ENCODE measurements at places on chromosomes 12 and 14. TPM values are rescaled to one million over a fixed set of nuclear protein-coding genes. Genes with fewer than 3 reads are reported as not detected.

GRCh38 chr14:103746701-103747100 is 31.1 kb downstream of the ZFYVE21 start:
- no peaks in the 10 kb centered on the region for H3K4me1 ChIP-seq
- DNase-seq, result no peak
- H3K36me3 ChIP-seq, result peaks cover 89% of the 10 kb centered on the region
- no peak overlapping the region for H3K4me3 ChIP-seq
- no peaks in the 10 kb centered on the region for H3K27me3 ChIP-seq

GRCh38 chr14:98949481-98950135 is 322.4 kb downstream of the BCL11B start:
- no peaks in the 10 kb centered on the region for H3K4me1 ChIP-seq
- no peaks in the 10 kb centered on the region for H3K36me3 ChIP-seq
- H3K27ac ChIP-seq, result no peak overlapping the region
- DNase-seq, result no peak

- H3K4me3 ChIP-seq, result no peak overlapping the region
- H3K36me3 ChIP-seq, result no peaks in the 10 kb centered on the region
- H3K27ac ChIP-seq, result no peak overlapping the region
- no peaks in the 10 kb centered on the region for H3K27me3 ChIP-seq
- DNase-seq, result no peak
These were observed 77.3 kb downstream of the NOS1 start for GRCh38 chr12:117284140-117284539.

- peak overlapping the region; percentile 22 for H3K4me3 ChIP-seq
- DNase-seq, result no peak
- peaks cover 22% of the 10 kb centered on the region for H3K4me1 ChIP-seq
- no peaks in the 10 kb centered on the region for H3K36me3 ChIP-seq
- peaks cover 2% of the 10 kb centered on the region for H3K27me3 ChIP-seq
- peak overlapping the region; percentile 28 for H3K27ac ChIP-seq
These were observed 17.6 kb upstream of the NR4A1 start for GRCh38 chr12:52033446-52034140.

- H3K4me1 ChIP-seq, result peaks cover 31% of the 10 kb centered on the region
- no peak overlapping the region for H3K4me3 ChIP-seq
- no peaks in the 10 kb centered on the region for H3K36me3 ChIP-seq
- peak overlapping the region; percentile 71 for H3K27ac ChIP-seq
- H3K27me3 ChIP-seq, result no peaks in the 10 kb centered on the region
These were observed 768.8 kb upstream of the TBX3 start for GRCh38 chr12:115452751-115453281.

DNA sequence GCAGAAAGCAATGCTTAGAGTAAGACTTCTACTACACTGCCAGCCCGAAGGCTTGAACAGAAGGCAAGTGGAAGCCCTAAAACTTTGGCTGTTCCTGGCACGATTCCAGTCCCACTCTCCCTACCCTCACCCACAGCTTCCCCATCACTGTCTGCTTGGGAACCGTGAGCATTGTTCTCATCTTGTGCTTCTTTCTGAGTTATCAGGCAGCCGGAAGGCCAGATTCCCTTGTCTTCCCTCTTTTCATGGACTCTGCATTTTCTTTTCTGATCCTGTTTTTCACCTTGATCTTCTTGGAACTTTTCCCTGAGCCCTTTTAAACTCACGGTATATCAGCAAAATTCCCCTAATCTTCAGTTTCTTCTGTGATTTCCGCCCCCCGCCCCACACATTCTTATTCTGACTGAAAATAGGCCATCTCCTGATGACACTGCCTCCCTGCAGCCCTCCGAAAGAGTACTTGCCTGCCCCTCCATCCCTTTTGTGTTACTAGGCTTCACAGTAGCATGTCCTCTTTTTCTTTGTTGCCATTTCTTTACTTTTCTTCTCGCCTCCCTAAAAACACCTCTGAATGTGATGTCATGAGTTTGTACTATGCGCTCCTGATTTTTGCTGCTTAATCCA is 29.9 kb downstream of the RCOR1 start:
- peak overlapping the region; percentile 35 for H3K27ac ChIP-seq
- H3K36me3 ChIP-seq, result no peaks in the 10 kb centered on the region
- H3K4me3 ChIP-seq, result no peak overlapping the region
- H3K27me3 ChIP-seq, result no peaks in the 10 kb centered on the region
- DNase-seq, result peak; percentile 38
- H3K4me1 ChIP-seq, result peaks cover 5% of the 10 kb centered on the region

DNA sequence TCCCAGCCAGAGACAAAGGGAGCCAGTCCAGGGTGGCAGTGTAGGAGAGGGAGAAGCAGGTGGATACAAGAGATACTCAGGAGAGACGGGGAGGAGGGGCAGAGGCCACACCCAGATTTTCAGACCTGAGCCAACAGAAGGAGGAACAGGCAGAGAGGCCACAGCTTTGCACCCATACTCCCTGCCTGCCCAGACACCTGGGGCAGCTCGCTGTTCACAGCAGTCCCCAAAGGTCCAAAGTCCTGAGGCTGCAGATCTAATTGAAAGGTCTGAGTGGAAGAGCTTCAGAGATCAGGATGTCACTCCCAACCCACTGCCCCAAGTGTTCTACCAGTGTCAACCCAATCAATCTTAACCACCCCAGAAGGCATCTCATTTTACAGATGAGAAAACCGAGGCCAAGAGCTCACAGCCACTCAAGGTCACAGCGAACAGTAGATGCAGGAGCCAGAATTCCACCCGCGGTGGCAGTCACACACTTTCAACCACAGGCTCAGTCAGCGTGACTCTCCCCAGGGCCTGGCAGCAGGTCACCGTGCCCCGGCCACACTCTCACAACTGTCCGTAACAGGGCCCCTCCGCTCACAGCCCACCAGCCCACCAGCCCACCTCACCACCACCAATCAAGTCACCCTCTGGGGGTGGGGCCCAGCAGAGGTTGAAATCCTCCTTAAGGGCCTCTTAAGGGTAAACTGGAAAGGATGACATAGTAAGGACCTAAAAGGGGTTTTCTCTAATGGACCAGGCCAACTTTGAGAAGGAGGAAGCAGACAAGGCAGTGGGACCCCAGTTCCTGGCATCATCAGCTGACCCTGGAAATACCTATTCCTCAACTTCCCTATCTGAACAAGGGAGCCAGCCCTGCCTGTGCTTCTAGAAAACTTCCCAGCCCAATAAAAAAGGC is 33.3 kb downstream of the ACTN1 start:
- peaks cover 48% of the 10 kb centered on the region for H3K4me1 ChIP-seq
- H3K4me3 ChIP-seq, result no peak overlapping the region
- H3K36me3 ChIP-seq, result no peaks in the 10 kb centered on the region
- H3K27me3 ChIP-seq, result no peaks in the 10 kb centered on the region
- no peak for DNase-seq

DNA sequence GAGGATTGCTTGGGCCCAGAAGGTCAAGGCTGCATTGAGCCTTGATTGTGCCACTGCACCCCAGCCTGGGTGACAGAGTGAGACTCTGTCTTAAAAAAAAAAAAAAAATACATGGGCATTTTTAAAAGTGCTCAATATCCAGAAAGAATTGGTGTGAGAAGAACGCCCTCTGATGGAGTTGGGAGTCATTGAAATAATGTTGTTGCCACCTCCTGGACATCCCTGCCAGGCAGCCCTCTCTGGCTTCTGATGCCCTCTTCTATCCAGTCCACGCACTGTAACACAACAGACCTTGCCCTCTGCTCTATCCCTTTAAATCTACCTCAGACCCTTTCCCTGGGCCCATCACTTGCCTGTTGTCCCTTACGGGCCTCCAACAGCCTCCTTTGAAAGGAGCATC is 4.9 kb downstream of the PTGDR start:
- H3K36me3 ChIP-seq, result no peaks in the 10 kb centered on the region
- peaks cover 65% of the 10 kb centered on the region for H3K27me3 ChIP-seq
- H3K27ac ChIP-seq, result no peak overlapping the region
- H3K4me3 ChIP-seq, result no peak overlapping the region
- peak; percentile 23 for DNase-seq
- H3K4me1 ChIP-seq, result no peaks in the 10 kb centered on the region

- peaks cover 4% of the 10 kb centered on the region for H3K27me3 ChIP-seq
- H3K4me3 ChIP-seq, result no peak overlapping the region
- H3K27ac ChIP-seq, result no peak overlapping the region
- no peaks in the 10 kb centered on the region for H3K4me1 ChIP-seq
These were observed 17.4 kb downstream of the MDGA2 start for GRCh38 chr14:47658041-47658440.

- no peak overlapping the region for H3K4me3 ChIP-seq
- no peak for DNase-seq
- H3K27ac ChIP-seq, result no peak overlapping the region
These were observed 141.9 kb downstream of the CRADD start for GRCh38 chr12:93819050-93819491.

LMNTD1 gene
- not detected for total RNA-seq

CCDC196 gene
- not detected for total RNA-seq
